ENCODE measurements at places on chromosomes 4 and X.

DNA sequence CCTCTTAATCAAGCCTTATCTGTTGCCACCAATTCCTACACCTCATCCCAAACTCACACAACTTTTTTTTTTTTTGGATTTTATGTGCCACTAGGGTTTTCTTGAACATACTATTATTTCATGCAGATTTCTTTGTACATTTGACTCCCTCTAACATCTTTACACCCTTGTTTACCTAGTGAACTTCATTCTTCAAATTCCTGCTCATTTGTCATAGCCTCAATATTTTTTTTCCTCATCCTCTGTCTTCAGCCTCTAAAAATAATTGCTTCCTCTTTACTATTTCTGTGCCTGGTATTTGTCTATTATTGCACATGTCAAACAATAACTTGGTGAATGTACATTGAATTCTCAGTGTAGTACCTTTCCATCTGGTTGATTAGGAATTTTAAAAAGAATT, 22.0 kb downstream of the NBDY start:
- peaks cover 15% of the 10 kb centered on the region for H3K36me3 ChIP-seq
- no peak overlapping the region for H3K4me3 ChIP-seq
- H3K27ac ChIP-seq, result no peak overlapping the region
- no peak for DNase-seq
- peaks cover 20% of the 10 kb centered on the region for H3K4me1 ChIP-seq

DNA sequence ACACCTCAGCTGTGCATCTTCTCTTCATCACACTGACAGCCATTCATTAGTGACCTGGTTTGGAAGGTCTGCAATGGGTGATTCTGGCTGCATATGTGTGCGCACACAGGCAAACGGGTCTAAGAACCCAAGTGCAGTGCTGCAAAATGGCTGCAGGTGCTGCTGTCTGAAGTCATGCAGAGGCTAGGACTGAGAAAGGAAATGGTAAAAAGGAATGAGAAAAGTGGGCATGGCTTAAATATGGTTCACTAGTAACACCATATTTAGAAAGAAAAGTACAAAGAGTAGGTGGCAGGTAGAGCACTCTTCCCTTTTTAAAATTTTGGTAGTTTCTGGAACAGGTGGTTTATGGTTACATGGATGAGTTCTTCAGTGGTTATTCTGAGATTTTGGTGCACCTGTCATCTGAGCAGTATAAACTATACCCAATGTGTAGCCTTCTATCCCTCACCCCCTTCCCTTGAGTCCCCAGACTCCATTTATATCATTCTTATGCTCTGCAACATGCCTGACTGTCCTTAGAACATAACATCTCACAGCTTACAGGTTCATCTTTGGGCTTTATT, 78.4 kb downstream of the CCNG2 start:
- DNase-seq, result no peak
- H3K4me3 ChIP-seq, result no peak overlapping the region
- H3K4me1 ChIP-seq, result no peaks in the 10 kb centered on the region
- no peak overlapping the region for H3K27ac ChIP-seq
- H3K27me3 ChIP-seq, result peaks cover 8% of the 10 kb centered on the region
- H3K36me3 ChIP-seq, result no peaks in the 10 kb centered on the region

DNA sequence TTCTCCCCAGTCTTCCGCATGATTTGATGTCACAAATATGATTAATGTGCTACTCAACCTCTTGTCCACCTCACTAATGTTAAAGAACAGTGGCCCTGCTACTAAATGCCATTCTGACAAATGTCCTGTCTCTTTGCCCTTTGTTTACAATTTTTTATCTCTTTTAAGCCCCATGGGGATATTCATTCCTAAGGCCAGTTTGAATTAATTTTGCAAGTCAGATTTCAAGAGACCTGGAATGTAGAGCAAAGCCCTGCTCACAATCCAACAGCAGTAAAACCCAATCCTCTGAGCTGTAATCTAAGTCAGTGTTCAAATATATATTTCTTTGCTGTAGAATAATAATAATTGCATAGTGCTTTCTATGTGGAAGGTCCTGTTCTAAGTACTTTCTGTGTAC, 81.2 kb downstream of the LDB2 start:
- H3K4me3 ChIP-seq, result no peak overlapping the region
- H3K27me3 ChIP-seq, result no peaks in the 10 kb centered on the region
- H3K27ac ChIP-seq, result no peak overlapping the region
- no peak for DNase-seq

DNA sequence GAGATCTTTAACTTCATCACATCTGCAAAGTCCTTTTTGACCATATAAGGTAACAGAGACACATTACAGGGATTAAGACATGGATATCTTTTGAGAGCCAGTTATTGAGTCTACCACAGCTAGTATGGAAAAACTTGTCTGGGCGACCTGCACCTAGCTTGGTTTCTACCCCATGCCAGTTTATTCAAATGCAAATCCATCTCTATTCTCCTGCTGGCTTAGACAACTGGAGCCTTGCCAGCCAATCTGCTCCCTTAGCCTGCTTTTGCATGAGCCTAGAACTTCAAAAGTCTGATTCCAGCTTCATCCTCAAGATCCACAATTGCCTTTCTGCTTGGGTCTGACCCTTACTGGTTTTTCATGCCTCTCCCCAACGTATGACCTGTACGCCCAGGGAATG, 212.0 kb upstream of the AFF2 start:
- no peaks in the 10 kb centered on the region for H3K36me3 ChIP-seq
- no peak overlapping the region for H3K4me3 ChIP-seq
- no peak overlapping the region for H3K27ac ChIP-seq
- no peak for DNase-seq
- H3K4me1 ChIP-seq, result no peaks in the 10 kb centered on the region

GRCh38 chr4:27764526-27764837, 903.8 kb downstream of the STIM2 start:
- no peaks in the 10 kb centered on the region for H3K27me3 ChIP-seq
- no peaks in the 10 kb centered on the region for H3K36me3 ChIP-seq
- DNase-seq, result no peak
- no peaks in the 10 kb centered on the region for H3K4me1 ChIP-seq
- H3K4me3 ChIP-seq, result no peak overlapping the region
- no peak overlapping the region for H3K27ac ChIP-seq

- no peaks in the 10 kb centered on the region for H3K4me1 ChIP-seq
- H3K36me3 ChIP-seq, result no peaks in the 10 kb centered on the region
- H3K4me3 ChIP-seq, result no peak overlapping the region
- peaks cover 6% of the 10 kb centered on the region for H3K27me3 ChIP-seq
Measured at GRCh38 chrX:25079020-25079419, 63.3 kb upstream of the ARX start.

- H3K4me3 ChIP-seq, result no peak overlapping the region
- H3K27me3 ChIP-seq, result peaks cover 4% of the 10 kb centered on the region
- H3K4me1 ChIP-seq, result no peaks in the 10 kb centered on the region
- H3K36me3 ChIP-seq, result no peaks in the 10 kb centered on the region
Measured at GRCh38 chrX:137101273-137101990, 67.6 kb upstream of the GPR101 start.

- no peak overlapping the region for H3K27ac ChIP-seq
- H3K27me3 ChIP-seq, result no peaks in the 10 kb centered on the region
- no peaks in the 10 kb centered on the region for H3K36me3 ChIP-seq
- no peak for DNase-seq
Measured at GRCh38 chr4:148795156-148795864, 353.1 kb upstream of the NR3C2 start.

DNA sequence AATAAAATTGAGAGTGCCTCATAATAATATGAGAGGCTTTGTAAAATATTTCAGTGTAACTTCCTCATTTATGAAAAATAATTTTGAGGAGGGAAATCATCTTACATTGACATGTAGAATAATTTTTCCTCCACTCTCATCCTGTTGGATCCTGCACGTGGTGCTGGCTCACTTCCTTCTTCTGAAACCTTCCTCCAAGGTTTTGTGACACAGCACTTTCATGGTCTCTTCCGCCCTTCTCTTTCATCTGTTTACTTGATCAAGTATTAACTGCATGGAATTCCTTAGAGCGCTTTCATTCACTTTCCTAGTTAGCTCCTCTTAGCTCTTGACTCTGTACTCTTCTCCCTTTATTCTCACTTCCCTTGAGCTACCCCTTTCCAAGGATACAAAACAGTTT, 246.5 kb downstream of the RAPGEF2 start:
- no peak overlapping the region for H3K4me3 ChIP-seq
- H3K4me1 ChIP-seq, result no peaks in the 10 kb centered on the region
- DNase-seq, result no peak
- H3K36me3 ChIP-seq, result peaks cover 22% of the 10 kb centered on the region
- H3K27me3 ChIP-seq, result no peaks in the 10 kb centered on the region

DNA sequence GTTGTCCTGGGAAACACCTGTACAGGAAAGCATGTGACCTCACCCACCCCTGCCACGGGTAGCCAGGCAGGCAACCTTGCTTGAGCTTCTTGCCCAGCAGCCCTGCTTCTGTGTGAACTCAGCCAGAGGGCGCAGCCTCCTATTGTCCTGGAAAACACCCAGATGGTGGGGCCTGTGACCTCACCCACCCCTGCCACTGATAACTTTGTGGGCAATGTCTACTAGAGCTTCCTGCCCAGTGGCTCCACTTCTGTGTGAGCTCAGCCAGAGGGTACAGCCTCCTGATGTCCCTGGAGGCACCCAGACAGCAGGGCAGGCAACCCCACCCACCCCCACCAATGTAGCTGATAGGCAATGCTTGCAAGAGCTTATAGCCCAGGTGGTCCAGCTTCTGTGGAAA, 146.3 kb downstream of the DTHD1 start:
- no peak overlapping the region for H3K4me3 ChIP-seq
- H3K27me3 ChIP-seq, result no peaks in the 10 kb centered on the region
- H3K36me3 ChIP-seq, result no peaks in the 10 kb centered on the region
- no peaks in the 10 kb centered on the region for H3K4me1 ChIP-seq
- DNase-seq, result no peak

DNA sequence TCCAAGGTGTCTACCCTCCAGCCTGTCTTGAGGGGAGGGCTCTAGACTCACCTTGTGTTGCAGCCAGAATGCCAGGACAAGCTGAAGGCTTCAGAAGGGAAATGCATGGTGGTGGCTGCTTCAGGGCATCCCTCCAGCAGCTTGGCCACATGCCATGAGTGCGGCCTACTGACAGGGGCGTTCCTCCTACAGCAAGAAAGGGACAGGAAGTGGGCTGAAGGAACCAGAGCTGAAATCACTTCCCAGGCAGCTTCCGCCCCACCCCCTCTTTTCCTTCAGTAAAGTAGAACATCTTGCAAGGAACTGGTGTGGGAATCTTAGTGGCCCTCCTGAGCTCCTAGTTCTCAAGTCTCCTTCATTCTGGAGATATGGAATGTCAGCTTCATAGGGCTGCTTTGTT, 167.5 kb upstream of the DGKK start:
- no peak for DNase-seq
- no peaks in the 10 kb centered on the region for H3K4me1 ChIP-seq
- H3K4me3 ChIP-seq, result no peak overlapping the region
- no peaks in the 10 kb centered on the region for H3K36me3 ChIP-seq
- no peak overlapping the region for H3K27ac ChIP-seq
